ENCODE measurements at places on chromosomes 7 and 10. TPM values are rescaled to one million over a fixed set of nuclear protein-coding genes. Genes with fewer than 3 reads are reported as not detected.

The ADAM12 gene
- total RNA-seq = 22.5 TPM

The EN2 gene
- total RNA-seq = not detected

The AQP1 gene
- 11.9 TPM for total RNA-seq

The OR6B1 gene
- under 0.01 TPM for total RNA-seq

The CBX3 gene
- 134 TPM for total RNA-seq

The FEZF1 gene
- not detected for total RNA-seq

The CYP2C19 gene
- not detected for total RNA-seq

The VSIR gene
- total RNA-seq = 57.4 TPM

The STEAP4 gene
- under 0.01 TPM for total RNA-seq

The BRAT1 gene
- 27.7 TPM for total RNA-seq

The ZP3 gene
- total RNA-seq = 0.86 TPM

The H2BK1 gene
- total RNA-seq = not detected

The SLC39A12 gene
- not detected for total RNA-seq

The GRID1 gene
- total RNA-seq = under 0.01 TPM

The FAM180A gene
- 2.9 TPM for total RNA-seq

The RBM20 gene
- 0.32 TPM for total RNA-seq

The TMED4 gene
- total RNA-seq = 54.4 TPM

The UTF1 gene
- not detected for total RNA-seq

The ZNF467 gene
- 1.3 TPM for total RNA-seq

The AKR1C8 gene
- total RNA-seq = not detected

The CDHR3 gene
- total RNA-seq = 9.1 TPM

The NUTM2A gene
- under 0.01 TPM for total RNA-seq

The DENND2A gene
- 26.7 TPM for total RNA-seq

The LBX1 gene
- not detected for total RNA-seq

The PPP1R17 gene
- not detected for total RNA-seq

The SEC31B gene
- total RNA-seq = 2.6 TPM

The LRGUK gene
- total RNA-seq = 0.32 TPM
